ENCODE measurements at places on chromosomes 6 and 20.

DNA sequence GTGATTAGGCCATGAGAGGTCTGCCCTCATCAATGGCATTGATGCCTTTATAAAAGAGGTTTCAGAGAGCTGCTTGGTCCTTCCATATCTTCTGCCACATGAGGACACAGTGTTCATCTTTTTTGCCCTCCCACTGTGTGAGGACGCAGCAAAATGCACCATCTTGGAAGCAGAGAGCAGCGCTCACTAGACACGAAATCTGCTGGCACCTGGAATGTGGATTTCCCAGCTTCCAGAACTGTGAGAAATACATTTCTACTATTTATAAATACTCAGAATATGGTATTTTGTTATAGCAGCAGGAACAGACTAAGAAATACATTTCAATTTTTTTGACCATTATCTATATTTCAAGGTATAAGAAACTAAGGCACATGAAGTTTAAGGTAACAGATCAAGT, 24.9 kb downstream of the SLC35F1 start:
- no peak for DNase-seq

DNA sequence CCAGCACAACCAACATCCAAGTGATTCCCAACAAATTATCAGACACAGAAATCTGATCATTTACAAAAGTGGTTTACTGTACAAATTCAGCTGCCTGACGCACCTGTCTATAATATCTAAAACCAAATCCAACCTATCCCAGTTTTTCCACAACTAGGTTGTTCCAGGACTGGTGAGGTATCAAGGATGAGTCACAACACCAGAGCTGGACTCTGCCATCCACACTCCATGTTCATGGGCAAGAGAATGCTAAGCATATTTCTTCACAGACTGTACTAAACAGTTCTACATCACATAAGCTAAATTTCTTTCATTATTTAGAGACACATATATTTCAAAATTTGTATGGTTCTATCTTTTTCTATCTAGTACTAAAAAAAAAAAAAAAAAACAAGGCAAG, 141.6 kb downstream of the BTBD9 start:
- DNase-seq: no peak

DNA sequence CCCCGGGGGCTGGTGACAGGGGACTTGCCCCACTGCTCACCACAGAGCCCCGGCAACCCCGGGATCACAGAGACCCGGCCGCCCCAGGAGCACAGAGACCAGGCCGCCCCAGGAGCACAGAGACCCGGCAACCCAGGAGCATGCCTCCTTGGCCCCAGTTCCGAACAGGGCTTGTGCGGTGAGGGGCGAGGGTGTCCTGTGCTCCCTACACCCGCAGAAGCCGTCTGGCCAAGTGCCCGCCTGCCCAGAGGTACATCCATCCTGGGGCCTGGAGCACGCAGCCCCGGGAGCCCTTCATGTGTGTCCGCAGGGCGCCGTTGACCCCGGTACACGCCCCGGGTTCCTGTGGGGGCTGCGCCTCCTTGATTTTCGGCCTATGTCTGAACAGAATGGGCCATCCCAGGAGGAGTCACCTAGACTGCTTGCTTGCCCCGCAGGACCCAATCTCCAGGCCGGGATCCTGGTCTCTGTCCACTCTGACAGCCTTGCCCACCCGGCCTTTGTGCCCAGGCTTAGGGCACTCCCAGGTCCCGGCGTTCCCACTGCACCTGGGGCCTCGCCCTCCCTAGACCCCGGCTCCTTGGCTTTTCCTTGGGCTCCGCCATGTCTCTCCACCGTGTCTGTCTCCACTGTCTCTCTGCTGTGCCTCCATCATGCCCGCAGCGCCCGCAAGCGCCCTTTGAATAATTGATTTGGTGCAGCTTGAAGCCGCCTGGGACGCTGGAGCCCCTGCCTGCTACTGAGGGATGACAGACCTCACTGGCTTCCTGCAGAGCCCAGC, 219.8 kb downstream of the ERMARD start:
- no peak for DNase-seq

GRCh38 chr6:136471922-136472321, 78.3 kb downstream of the MAP7 start:
- DNase-seq: no peak

DNA sequence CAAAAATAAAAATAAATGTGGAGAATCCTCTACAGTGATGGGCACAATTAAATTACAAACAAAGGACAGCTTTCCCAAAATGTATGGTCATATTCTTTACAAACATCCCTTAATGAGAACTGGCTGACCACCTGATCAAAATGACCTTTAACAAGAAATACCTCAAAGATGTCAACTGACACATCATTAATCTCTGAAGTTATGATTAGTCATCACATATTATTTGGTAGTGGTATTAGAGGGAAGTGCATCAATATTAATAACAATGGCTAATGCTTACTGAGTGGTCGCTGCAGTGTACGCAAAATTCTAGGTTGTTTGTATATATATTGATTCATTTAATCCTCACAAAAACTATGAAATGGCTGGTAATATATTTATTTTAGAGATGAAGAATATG, 340.6 kb downstream of the GJA1 start:
- no peak for DNase-seq

DNA sequence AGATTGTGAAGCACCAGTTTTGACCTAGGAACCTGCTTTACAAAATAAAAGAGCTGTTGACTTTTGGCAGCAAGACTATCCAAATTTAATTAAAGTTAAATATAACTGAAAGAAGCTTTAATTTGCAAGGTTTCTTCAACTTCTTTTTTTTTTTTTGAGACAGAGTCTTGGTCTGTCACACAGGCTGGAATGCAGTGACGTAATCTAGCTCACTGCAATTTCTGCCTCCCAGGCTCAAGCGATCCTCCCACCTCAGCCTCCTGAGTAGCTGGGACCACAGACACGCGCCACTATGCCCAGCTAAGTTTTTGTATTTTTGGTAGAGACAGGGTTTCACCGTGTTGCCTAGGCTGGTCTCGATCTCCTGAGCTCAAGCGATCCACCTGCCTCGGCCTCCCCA, 13.7 kb upstream of the CSE1L start:
- DNase-seq: no peak

DNA sequence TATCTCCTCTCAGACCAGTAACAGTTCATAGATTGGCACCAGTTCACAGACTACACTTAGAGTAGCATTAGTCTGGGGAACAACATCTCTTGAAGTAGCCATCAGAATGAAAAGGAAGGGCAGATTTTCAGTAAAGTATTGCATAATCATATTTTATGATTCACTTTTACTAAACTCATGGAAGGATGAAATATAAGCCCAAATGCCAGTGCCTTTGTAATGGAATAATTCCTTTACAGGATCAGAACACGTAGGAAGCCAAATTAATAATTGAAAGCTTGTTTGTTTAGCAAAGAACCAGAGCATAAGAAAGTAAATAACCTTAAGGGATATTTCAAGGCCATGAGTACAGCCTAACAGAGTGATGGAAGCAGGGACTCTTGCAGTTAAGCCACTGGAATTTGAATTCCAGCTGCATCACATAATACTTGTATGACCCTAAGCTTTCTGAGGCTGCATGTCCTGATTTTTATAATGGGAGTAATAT, 11.4 kb upstream of the LOC128125822 start:
- peak; percentile 73 for DNase-seq

DNA sequence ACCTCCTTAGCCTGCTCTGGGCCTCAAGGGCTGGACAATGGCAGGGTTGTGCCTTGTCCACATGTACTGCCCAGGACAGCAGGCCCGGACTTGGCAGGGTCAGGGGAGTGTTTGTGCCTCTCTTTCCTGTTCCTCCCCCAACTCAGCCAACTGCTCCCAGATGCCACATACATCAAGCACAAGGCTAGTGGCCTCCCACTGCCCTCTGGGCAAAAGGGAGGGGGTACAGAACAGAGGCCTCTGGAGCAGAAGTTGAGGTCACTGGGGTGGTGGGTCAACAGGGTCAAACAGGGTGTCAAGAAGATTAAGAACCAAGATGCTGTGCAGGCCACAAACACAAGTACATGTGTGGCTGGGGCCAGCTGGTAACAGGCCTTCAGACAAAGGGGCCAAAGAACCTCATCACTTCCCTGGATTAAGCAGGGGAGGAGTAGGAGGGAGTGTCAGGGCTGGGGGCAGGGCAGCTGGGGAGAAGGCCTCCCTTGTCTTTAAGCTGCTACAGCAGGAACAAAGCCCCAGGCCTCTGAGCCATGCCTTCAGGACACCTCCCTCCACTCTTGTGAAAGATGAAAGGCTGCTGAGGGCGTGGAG, 36.0 kb downstream of the KCNK5 start:
- DNase-seq: no peak

GRCh38 chr6:97175806-97176205, 107.2 kb downstream of the MMS22L start:
- DNase-seq: no peak

DNA sequence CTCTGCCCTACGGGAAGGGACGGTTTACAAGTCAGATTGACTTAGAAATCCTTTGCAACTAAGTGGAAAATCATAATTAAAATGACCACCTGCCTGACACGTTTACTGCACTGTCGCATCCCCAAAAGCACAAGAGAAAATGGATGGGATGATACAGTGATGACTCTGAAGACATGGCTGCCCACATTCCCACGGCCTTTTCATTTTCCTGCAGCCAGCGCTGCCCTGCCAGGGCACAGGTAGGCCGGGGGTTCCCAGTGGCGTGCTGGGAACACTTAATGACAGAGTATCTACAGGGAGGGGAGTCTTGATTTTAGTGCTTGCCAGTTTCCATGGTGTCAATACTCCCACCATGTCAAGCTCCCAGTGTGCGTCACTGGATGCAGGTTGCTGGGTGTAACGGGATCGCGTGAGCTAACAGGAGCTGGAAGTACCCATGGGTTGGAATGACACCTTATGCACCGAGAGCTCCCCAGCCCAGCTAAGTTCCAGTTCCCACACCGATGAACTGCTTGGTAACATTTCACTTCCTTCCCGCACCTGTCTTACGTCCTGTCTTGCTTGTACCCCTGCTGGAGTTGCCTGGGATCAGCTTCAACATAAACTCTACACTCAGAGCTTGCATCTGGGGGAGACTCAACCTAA, 129.0 kb downstream of the ANKRD60 start:
- DNase-seq: no peak

- DNase-seq: peak; percentile 35
These were observed 149.0 kb upstream of the SGK1 start for GRCh38 chr6:134466771-134467525.

GRCh38 chr20:20711413-20711812, 1.0 kb downstream of the RALGAPA2 start:
- DNase-seq: no peak

DNA sequence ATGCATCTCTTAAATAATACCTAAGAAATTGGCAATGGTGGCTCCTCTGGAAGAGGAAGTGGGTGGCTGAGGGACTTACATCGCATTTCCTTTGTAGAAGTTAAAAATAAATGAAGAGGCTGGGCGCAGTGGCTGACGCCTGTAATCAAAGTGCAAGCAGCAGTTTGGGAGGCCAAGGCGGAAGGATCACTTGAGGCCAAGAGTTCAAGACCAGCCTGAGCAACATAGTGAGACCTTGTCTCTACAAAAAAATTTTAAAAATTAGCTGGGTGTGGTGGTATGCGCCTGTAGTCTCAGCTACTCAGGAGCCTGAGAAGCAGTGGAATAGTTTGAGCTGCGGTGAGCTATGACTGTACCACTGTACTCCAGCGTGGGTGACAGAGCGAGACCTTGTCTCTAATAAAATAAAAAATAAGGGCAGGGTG, 12.2 kb upstream of the NCOA3 start:
- DNase-seq: no peak

DNA sequence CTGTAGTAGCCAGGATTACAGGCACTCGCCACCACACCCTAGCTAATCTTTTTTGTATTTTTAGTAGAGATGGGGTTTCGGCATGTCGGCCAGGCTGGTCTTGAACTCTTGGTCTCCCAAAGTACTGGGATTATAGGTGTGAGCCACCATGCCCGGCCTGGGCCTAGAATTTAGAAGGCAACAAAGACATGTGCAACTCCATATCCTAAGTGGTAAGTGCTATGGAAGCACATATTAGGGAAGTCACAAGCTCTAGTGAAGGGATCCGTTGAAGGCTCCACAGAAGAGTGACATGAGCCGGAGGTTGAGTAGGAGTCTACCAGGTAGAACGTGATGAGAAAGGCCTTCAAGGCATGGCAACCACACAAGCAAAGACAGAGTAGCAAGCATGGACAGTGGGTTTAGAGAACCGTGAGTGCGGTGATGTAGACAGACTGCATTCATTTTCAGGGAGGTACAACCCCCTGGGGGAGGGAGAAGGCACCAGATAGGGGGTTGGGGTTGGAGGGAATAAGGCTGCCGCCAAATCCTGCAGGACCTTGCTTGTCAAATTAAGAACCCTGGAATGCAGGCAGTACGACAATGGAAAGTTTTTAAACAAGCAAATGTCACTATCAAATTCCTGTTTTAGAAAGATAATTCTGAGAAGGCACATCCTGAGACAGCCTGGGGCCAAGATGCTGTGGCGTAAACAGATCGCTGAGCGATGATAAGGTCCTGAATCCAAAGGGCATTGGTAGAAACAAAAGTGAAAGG, 50.2 kb downstream of the ARHGAP18 start:
- peak; percentile 56 for DNase-seq

GRCh38 chr6:167750956-167751358, 75.8 kb upstream of the AFDN start:
- no peak for DNase-seq

GRCh38 chr20:33649201-33649681, 12.9 kb upstream of the C20orf144 start:
- DNase-seq: no peak

GRCh38 chr6:42522942-42523814, 40.7 kb upstream of the UBR2 start:
- peak; percentile 41 for DNase-seq

- peak; percentile 44 for DNase-seq
These were observed 27.0 kb upstream of the SLA2 start for GRCh38 chr20:36672991-36673390.

DNA sequence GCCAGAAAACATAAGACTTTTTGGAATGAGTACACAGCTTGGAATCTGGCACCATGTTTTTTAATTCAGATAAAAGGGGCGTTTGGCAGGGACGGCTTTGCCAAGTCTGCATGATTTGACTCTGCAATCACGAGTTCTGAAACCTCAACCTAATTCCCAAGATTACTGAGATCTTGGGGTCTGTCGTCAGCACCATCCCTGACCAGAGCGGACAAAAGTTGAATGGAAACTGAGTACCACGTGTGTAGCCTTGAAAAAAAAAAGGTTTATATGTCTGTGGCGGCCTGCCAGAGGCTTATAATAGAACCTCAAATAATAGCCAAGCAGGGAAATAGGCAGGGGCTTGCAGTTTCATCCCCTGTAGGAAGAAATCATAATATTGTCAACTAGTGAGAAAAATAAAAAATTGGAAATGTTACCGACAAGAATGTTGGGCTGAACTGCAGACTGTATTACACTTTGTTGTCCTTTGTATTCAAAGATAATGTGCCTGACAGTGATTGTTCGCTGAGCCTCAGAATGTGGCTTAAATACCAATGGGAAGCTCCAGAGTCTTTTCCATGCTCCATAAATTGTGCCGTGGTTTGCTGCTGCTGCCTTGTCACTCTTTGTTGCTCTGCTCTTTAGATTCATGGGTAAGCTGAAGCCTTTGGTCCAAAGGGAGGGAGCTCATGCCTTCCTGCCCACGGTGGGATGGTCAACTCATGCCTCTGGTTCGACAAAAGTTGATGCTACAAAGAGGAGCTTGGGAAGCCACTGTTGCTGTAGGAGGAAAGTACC, 118.8 kb upstream of the ARID1B start:
- peak; percentile 94 for DNase-seq

- peak; percentile 55 for DNase-seq
These were observed 179.8 kb downstream of the TASP1 start for GRCh38 chr20:13458860-13459451.
